Stimulated activated CD8-positive, alpha-beta memory T cell treated with anti-CD3 and anti-CD28 coated beads, Interleukin-4, amount 100 ng/mL, for 24 hours (primary cell): ENCODE measurements at places on chromosomes 2 and 18.

- DNase-seq = no peak
Measured at GRCh38 chr2:178074123-178075005, 1.8 kb upstream of the PDE11A start.

DNA sequence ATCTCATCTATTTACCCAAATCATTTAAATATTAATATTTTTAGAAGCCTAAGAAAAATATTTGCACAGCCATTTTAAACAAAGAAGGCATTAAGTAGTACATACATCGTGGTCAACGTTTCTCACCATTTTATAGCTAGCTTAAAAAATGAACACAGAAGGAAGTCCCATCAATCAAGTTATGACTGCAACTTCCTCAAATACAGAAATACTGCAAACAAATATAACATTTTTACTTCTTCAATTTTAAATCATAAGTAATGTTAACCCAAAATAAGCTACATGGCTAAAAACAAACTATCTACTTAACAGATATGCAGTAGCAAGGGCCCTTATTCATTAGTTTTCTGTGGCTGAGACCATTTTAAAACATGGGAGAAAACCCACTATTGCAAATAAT, 30.6 kb downstream of the ITSN2 start:
- no peak for DNase-seq

GRCh38 chr2:206379886-206380285, 63.4 kb upstream of the ADAM23 start:
- DNase-seq = no peak

GRCh38 chr2:150327564-150328489, 159.6 kb downstream of the RND3 start:
- no peak for DNase-seq

DNA sequence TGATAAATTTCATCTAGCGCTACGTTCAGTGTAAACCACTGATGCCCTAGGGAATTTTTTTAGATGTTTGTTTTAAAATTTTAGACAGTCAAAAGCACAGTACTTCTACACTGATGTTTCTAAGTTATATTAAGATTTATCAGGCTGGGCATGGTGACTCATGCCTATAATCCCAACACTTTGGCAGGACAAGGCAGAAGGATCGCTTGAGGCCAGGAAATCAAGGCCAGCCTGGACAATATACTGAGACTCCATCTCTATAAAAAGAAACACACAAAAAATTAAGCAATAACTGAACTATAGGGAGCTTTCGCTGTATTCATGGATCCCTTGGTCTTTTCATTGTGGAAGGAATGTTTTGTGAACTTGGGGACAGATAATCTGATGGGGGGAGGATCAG, 50.6 kb upstream of the MAPRE2 start:
- DNase-seq = no peak

GRCh38 chr2:200129721-200130462, 174.5 kb downstream of the MAIP1 start:
- DNase-seq = no peak

- no peak for DNase-seq
Measured at GRCh38 chr18:65568866-65569265, 181.9 kb upstream of the CDH7 start.

DNA sequence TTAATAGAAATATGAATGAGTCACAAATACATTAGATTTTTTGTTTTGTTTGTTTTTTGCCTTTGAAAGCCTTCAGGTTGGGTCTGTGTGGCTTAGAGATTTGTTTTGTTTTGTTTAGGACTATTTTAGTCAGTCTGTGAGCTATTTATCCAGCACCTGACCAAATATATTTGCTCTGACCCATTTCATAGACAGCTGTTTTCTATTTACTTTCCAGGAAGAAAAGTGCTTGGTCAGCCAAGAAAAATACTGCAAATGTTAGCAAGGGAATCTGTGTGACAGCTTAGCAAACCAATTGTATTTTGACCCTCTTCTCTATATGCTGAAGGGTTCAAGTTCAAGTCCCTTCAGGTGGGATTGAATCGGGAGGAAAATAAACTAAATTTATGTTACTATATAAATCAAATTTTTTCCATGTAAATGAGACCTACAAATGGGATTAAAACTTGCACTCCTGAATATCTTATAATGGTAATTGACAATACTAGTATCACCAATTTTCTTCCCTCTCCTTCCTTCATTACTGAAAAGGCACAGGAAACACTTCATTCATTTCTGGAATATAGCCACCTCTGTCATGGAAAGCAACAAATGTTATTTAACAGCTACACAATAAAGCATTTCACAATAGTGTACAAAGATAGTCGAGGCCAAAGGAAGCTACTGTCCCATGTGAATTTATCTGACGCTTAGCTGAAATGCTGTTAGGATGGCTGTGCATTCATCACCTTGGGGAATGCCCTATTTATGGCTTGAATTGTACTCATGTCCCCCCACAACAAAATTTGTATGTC, 23.1 kb upstream of the KLF7 start:
- DNase-seq = no peak

- DNase-seq = no peak
Measured at GRCh38 chr2:206176121-206176520, 16.4 kb downstream of the EEF1B2 start.

DNA sequence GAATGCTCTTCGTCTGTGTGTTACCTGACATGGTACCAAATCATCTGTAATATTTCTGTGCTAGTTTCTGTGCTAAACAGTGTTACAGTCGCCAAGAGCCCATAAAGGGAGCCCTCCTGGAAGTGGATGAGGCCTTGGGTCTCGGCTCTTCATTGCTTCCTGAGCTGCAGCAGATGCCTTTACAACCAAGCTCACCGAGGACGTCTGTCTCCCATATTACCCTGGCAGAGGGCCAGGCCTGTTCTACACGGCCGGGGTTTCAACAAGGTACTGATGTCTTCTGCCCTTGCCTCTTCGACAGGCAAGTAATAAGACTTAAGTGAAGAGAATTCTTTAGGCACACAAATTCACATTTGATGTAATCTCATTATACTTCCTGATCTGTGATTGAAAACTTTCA, 16.8 kb downstream of the RPL31 start:
- no peak for DNase-seq

DNA sequence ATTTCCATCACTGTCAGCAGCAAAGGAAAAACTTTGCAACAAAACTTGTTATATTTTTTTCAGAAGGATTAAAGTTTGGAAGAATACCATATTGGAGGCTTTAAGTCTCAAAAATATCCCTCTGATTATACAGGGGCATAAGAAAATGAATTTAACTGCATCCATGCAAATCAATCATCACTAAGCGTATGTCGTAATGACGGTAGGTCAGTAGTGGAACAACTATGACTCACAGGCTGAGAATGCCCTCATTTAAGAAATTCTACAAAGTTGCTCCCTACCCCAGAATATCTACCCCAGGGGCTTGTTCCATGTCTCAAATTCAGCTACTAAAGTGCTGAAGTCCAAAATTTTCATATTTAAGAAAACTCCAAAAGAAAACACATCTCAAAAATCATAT, 12.5 kb upstream of the NAB1 start:
- no peak for DNase-seq

DNA sequence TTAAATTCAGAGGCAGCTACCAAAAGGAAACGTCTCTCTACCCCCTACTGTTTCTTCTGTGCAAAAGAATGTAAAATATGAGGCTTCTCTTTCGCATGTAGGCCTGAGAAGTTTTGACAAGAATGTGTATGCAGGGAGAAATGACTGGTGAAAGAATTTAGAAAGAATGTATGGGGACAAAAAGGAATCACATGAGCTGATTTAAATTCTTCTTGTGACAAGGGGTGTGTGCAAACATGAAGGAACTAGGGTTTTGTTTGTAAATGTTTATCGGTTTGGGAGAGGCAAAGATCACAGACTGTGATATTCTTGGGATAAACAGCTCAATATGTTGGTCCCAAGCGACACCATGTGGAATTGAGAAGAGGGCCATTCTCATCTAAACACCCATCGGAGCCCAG, 345.2 kb upstream of the VRK2 start:
- DNase-seq = no peak

DNA sequence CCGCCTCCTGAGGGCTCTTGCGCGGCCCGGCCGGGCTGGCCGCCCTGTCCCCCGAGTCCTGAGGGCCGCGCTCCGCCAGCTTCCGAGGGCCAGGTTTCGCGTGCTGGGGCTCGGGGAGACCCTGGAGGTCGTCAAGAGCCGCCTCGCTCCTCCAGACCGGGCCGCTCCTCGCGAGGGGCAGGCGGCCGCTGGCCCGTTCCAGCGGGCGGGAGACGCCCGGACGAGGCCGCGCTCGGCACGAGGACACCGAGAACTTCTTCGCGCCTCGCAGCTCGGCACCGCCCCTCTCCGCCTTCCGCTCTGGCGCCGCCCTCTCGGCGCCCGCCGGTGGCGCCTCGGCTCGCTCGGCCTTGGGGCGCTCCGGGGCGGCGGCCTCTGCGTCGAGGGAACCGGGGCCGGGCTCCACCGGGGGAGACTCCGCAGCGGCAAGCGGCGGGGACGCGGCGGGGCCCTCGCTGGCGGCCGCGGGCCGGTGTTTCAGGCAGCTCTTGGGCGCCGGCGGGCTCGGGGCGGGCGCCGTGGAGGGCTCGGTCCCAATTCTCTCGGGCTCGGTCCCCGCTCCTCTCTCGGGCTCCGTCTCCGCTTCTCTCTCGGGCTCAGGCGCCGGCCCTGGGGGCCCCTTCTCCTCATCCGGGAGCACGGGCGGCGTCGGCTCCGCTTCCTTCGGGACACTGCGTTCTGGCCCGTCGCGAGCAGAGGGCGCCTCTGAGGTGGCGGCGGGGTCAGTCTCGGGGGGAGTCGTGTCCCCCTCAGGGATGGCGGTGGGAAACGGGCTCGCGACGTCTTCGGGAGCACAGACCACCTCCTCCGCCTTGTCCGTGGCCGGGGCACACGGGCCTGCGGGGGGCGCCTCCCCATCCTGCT, 91.6 kb upstream of the MGAT4A start:
- DNase-seq = peak; percentile 42

DNA sequence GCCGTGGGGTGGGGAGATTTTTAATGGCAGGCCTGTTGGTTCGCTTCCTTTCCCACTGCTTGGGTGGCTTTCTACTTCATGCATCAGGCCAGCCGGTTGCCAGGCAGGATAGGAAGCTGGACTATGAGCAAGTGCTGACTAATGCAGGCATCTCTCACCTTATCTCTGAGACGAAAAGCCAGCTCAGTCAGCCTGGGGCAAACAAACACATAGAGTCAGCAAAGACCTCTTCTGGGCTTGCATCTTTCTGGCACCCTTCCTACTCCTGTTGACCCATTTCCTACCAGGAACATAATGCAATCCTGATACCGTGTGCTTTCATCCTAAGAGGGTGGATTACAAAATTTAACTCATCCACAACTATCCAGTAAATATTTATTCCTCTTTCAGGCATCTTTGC, 416.6 kb upstream of the MEX3C start:
- no peak for DNase-seq

GRCh38 chr2:103627301-103627700, 865.5 kb downstream of the TMEM182 start:
- no peak for DNase-seq

- DNase-seq = no peak
Measured at GRCh38 chr2:121049131-121049530, 235.9 kb downstream of the TFCP2L1 start.

- DNase-seq = no peak
Measured at GRCh38 chr18:54229421-54230059, 5.1 kb upstream of the MBD2 start.

GRCh38 chr2:215832791-215833190, 180.6 kb downstream of the MREG start:
- no peak for DNase-seq

DNA sequence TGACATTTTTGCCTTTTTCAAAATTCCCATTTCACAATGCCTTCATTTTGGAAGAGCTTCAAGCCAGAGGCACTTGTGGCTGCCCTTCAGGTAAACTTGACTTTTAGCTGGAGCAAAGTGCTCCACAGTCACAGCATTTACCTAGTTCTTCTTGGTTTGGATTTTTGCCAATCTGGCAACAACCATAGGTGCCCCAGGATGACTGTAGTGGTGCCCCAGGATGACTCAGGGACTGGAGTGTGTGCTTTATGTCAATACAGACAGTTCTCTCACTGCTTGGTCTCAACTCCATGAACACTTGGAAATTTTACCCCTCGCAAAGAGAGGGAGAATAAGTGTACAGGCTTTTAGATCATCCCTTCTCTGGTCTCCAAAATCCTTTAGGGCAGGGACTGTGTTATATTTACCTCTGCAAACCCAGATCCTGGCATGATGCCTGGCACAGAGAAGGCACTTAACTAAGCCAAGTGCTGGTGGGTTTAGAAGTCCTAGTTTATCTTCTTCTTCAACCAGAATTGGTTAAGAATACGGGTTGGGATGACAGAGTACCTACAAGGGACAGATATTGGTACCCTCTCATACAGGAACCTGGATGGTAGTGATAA, 15.3 kb upstream of the PTPN4 start:
- DNase-seq = no peak

DNA sequence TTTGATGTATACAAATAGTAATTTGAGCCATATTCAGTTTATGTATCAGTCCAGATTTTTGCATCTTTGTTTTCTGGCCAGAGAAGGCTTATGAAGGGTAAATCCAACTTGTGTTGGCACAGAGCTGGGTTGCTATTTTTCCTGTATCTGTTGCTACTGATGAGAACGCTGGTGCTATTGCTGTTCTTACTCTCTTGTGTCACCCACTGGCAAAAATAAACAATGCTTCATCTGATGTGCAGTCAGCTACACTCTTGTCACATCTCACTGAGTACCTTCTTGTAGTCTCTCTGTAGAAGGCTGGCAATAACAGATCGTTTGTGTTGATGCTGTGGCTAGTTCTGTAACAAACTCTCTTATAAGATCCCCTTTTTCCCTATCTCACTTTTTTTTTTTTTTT, 323.4 kb downstream of the CDH19 start:
- DNase-seq = no peak

- no peak for DNase-seq
Measured at GRCh38 chr2:22999951-23000350, 385.0 kb upstream of the KLHL29 start.
